ENCODE measurements at places on chromosomes 11 and 22.
A peak's percentile ranks its signal among the peaks of the same experiment; 100 is the strongest.

- no peak for DNase-seq
These were observed 53.9 kb downstream of the SMIM38 start for GRCh38 chr11:69209421-69210309.

DNA sequence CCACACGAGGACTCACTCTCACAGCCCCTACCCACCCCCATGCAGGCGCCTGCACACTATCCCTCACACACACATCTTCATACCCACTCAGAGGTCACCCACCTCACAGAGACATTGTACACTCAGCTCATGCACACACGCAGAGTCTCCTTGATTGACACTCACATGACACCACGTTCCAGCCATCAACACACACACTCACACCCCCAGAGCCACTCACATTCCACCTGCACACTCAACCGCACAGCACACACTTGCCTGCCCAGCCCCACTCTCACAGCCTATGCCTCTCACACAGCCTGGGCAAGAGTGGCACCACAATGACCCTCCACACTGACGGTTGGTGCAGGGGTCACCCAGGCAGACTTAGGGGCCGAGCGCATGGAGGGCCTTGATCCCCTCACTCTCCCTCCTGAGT lies 2.2 kb downstream of the SPI1 start:
- DNase-seq: no peak

- no peak for DNase-seq
These were observed 30.5 kb downstream of the MRGPRD start for GRCh38 chr11:68950270-68950669.

DNA sequence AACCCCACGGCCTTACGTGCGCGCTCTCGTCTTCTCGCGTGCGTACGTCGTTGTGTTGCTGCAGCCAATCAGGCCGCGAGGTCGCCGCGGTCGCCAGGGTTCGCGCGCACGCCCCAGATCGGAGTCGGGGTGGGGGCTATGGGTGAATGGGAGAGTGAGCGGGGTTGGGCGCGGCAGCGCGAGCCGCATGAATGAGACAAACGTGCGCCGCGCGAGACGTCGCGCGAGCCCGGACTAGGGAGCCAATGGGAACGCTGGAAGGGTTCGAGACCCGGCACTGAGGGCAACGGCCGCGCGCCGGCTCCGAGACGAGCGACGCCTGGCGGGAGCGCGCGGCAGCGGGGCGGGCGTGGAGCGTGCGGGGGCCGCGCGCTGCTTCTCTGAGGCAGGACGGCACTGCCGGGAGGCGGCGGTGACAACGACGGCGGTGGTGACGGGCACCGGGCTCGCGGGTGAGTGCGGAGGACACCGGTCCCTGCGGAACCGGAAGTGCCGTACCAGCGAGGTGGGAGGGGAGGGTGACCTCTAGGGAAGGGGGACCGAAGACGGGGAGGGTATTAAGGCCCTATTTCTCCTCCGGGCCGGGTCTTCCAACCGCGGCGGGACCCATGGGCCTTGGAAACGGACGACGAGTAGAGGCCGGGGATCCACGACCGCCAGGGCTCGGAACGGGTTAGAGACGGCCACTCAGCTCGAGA lies at the start of gene ZDHHC5:
Gene ZDHHC5, plus strand, starts transcription at position 379 of the 698 bp plus-strand sequence. CDS start 4,977 bp downstream, outside the sequence.
- peak; percentile 98 for DNase-seq

DNA sequence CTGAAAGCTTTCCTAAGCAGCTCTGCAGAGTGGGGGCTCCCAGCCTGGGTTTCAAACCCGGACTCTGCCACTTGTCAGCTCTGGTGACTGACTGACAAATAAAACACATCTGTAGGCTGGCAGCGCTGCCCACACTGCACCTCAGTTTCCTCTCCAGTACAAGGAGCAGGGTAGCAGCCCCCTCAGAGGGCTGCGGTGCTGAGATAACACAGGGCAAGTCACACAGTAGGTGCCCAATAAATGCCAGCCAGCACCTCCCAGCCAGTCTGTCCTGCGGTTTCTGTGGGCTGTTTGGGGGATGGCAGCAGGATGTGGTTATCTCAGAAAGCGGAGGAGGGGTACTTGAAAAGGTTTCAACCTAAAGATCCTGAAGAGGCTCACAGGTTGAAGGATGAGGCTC lies 1.5 kb downstream of the SYT12 start:
- DNase-seq: no peak
